ENCODE measurements at places on chromosomes 4 and X. TPM values are rescaled to one million over a fixed set of nuclear protein-coding genes. Genes with fewer than 3 reads are reported as not detected.

GRCh38 chr4:35516102-35516501 is 728.2 kb downstream of the ARAP2 start:
- no peak for DNase-seq

DNA sequence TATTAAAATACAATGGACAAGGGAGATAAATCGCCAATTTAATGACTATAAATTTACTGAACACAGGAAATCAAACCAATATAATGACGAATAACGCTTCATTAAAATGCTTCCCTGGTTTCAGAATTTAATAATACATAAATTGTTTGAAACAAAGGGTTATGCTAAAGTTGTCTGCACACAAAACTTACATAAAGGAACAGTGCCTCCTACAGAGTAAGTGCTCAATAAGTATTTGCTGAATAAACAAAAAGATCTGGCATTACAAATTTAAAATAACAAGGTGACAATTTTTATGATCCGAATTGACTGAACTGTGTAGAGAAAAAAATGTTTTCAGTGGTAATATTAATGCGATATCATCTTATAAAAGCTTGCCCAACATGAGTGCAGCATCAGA is 69.6 kb downstream of the NOCT start:
- DNase-seq: no peak

DNA sequence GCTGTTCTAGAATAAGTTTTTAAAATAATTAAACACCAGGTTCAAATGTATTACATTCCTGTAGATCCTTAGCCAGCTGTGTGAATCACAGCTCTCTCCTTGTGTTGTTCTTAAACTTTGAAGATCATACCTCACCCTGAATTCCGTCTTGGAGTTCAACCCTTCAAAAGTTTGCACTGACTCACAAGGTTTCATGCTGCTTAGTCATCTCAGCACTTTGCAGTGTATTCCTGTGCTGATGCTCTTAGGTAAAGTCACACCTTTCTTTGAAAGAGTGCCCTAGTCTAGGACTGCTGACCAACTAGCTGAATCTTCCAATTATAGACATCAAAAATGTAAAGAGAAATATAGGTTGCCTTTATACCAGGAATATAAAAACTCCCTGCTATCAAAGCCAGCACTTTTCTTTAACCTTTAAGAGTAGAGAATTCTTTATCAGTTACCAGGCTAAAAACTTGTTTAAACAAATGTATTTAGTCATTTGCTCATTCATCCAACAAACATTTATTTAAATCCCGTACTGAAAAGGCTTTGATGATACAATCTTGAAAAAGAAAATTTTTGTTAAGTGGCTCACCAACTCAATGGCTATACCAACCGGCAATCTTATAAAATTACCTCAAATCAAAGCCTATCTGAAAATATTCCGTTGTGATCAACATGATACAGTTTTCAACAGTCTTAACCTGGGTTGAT is 169.7 kb downstream of the RAP1GDS1 start:
- no peak for DNase-seq

P2RY4 gene
- total RNA-seq: 5.7 TPM

SPANXC gene
- total RNA-seq: not detected

TRIM61 gene
- total RNA-seq: not detected

AFF2 gene
- 0.63 TPM for total RNA-seq

Measured in mucosa of descending colon (tissue), 3 donors.